Activated CD4-positive, alpha-beta T cell treated with anti-CD3 and anti-CD28 coated beads, Interleukin-2, amount 50 U/mL, for 16 hours (primary cell): ENCODE measurements at places on chromosomes 3 and 15.

DNA sequence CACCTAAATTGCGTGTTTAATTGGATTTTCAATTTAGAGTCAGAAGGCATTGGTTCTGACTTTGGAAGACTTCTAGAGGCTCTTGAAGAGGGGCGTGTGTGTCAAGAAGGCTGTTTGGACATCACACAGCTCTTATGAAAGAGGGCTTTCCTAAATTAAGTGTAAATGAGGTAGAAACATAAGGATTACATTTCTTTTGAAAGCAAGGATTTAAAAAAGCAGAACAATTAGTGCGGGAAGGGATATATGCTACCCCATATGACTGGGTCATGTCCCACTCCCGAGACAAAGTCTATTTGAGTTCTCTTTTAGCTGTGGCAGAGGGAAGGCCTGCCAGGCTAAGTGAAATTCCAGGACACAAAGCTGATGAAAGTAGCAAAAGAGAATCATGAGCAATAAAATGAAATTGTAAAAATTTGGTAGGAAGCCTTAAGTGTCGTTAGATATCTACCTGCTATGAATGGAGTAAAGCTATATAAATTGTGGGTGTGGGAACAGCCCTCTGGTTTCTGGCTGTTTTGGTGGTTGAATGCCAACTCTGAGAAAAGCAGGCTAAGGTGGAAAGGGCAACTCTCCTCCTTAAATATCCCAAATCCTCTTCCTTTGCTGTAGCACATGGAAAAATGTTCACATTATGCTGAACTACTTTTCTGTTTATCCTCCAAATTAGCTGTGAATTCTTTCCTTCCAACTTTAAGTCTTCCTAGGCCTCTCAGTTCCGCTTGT, 100.6 kb upstream of the TSC22D2 start:
- DNase-seq: no peak

- peak; percentile 80 for DNase-seq
Observed at GRCh38 chr3:53109891-53110771, 20.1 kb downstream of the RFT1 start.

GRCh38 chr3:160001148-160001760, 12.6 kb downstream of the IL12A start:
- no peak for DNase-seq

- no peak for DNase-seq
Observed at GRCh38 chr3:105598042-105598796, 231.5 kb downstream of the ALCAM start.

- DNase-seq: no peak
Observed at GRCh38 chr3:31307131-31307785, 225.5 kb upstream of the STT3B start.

DNA sequence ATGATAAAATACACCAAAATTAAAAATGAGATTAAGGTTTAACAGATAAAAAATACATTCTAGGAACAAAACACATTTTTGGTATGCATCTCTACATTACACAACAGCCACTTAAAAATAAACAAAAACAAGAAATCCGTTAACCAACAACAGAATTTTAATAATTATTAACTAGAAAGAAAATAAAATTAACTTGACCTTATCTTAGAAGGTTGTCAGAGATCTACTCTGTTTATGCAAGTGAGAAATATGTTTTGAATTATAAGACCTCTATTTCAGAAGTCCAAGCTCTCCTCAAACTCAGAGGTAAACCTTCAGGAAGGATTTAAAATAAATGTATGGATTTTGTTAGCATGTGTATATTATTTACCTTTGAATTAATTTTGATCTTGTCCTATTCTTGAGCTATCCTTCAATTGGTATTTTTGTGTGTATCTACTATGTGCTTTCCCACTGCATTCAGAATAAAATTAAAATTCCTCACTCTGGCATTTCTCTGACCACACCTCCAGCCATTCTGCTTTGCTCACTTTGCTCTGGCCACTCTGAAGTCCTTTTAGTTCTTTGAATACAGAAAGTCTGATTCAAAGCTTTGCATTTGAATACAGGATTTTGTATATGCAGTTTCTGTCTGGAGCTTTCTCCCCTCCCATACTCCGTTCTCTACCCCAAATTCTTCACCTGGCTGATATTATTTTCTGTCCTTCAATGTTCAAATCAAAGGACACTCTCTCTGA, 352.0 kb downstream of the ZBTB20 start:
- DNase-seq: no peak

GRCh38 chr3:140527156-140527555, 150.7 kb upstream of the TRIM42 start:
- DNase-seq: no peak

- DNase-seq: no peak
Observed at GRCh38 chr15:97977734-97978133, 17.2 kb downstream of the ARRDC4 start.

DNA sequence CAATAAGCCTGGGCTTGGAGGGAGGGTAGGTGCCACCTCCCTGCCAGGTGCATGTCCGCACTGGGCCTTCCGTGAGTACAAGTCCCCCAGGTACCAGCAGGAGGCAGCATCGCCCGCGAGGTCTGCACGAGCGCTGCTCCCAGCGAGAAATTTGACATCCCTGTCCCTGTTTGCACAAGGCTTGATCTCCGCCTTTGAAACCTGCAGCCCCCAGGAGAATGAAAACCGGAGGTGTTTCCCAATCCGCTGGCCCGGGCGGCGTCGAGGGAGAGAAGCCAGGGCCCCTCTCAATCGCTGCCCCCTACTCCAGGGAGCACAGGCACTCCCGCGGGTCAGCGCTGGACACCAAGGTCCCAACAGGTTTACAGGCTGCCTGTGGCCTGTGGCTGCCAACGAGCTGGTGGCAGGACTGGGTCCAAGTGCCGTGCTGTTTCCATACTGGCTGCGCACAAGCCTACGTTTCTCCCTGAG, 961 bp downstream of the HAPLN3 start:
- peak; percentile 85 for DNase-seq

DNA sequence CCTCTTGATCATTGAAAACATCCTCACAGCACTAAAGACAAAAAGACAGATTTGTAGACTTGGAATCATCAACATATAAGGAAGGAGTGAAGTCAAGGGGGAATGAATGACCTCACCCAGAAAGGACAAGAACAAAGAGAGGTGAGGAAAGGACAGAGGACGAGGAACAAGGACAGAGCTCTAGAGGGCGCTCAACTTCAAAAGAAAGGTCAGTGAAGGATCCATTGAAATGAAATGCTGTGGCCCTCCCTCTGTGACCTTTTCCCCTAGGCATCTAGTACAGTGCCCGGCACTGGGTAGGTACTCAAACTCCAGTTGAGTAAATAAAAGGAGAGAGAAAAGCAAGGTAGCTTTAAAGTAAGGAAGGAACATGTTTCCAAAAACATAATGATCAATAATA, 2.6 kb downstream of the ATP8B4 start:
- peak; percentile 58 for DNase-seq

- peak; percentile 75 for DNase-seq
Observed at GRCh38 chr3:105826778-105827634, 41.8 kb downstream of the CBLB start.

DNA sequence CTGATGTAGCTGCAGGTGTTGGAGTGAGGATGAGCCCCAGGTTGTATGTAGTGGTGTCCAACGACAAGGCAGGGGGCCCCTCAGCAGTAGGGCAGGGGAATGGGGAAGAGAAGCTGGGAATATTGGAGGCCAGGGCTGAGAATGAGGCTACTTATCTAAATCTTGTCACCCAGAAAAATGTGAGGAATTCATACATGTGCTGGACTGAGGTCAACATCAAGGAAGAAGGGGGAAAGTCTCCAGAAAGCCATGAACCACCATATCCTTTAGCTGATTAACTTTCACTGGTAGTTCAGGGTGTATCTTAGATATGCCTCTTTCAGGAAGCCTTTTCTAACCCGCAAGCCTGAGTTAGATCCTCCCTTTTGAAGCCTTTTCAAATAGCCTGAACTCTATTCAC, 22.6 kb upstream of the FSTL1 start:
- no peak for DNase-seq

- no peak for DNase-seq
Observed at GRCh38 chr3:102450976-102451375, 16.2 kb downstream of the ZPLD1 start.

DNA sequence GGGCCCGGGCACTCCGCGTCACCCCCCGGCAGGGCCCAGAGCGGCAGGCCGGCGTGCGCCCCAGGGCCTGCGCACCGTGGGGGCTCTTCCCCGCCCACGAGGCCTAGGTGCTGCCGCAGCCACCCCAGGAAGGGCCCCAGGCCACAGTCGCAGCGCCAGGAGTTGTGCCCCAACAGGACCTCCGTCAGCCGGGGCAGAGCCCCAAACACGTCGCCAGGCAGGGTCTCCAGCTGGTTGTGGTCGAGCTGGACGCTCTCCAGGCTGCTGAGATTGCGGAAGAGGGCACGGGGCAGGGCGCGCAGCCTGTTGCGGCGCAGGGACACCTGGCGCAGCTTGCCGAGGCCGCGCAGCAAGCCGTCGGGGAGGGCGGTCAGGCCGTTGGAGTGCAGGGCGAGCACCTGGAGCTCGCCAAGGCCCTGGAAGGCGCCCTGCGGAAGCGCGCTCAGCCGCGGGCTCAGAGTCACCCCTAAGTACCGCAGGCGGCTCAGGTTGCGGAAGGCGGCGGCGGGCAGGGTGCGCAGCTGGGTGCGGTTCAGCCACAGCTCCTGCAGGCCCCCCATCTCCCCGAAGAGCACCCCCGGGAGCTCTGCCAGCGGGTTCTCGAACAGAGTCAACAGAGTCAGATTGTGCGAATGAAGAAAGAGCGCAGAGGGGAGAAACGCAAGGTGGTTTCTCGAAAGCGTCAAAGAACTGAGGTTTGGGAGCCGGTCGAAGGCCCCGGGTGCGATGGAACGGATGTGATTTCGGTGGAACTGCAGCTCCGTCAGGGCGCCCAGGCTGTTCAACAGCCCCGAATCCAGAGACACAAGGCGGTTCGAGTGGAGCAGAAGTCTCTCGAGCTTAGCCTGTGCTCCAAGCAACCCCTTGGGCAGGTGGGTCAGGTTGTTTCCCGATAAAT, 2.0 kb downstream of the GP5 start:
- peak; percentile 27 for DNase-seq

GRCh38 chr3:17686613-17687012, 55.8 kb downstream of the TBC1D5 start:
- no peak for DNase-seq

GRCh38 chr3:136444581-136444980, 194.4 kb downstream of the PCCB start:
- DNase-seq: no peak

GRCh38 chr3:85482213-85482490, 523.4 kb downstream of the CADM2 start:
- no peak for DNase-seq

- DNase-seq: no peak
Observed at GRCh38 chr3:121552379-121552778, 6.6 kb upstream of the POLQ start.

- no peak for DNase-seq
Observed at GRCh38 chr3:159632851-159633250, 355.8 kb upstream of the IL12A start.

- no peak for DNase-seq
Observed at GRCh38 chr3:72187131-72187530, 402.2 kb upstream of the PROK2 start.

DNA sequence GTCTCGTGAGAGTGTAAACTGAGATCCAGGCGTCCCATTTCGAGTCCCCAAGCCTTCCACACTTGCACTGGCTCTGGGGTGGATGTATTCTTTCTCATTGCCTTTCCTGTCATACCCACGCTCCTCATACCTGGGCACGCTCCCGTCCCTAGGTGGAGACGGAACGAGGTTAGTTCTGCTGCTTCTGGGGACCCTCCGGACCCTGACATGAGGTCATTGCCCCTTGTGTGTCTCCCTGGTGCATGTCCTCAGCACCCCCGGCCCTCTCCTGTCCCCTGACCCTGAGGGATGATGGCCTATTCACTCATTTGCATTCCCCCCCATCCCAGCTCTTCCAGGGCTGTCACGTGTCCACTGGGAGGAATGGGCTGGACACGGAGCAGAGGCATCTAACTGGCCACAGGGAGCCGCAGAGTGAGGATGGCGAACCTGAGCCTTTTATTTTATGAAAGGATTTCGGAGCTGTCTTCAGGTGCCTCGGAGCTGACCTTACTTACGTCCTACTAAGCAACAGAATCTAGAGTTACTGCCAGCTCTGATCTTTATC, 8.2 kb downstream of the NIPA1 start:
- no peak for DNase-seq

DNA sequence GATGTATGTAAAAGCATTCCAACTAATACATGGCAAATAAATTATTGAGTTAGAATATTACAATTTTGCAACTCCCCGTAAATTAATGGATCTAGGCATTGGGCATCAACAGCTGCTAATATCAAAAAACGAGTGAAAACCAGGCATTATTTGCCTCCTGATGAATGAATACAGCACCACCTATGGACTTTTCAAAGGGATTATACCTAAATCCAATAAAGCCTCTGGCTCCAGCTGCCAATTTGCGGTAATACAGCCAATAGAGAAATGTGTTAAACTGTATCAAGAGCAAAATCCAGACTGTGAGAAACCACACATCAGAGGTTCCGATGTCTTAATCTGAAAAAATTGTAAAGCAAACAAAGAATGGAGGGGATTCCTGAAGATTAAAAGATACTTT, 16.3 kb upstream of the A4GNT start:
- no peak for DNase-seq
